ENCODE measurements at places on chromosomes 12 and 14.

DNA sequence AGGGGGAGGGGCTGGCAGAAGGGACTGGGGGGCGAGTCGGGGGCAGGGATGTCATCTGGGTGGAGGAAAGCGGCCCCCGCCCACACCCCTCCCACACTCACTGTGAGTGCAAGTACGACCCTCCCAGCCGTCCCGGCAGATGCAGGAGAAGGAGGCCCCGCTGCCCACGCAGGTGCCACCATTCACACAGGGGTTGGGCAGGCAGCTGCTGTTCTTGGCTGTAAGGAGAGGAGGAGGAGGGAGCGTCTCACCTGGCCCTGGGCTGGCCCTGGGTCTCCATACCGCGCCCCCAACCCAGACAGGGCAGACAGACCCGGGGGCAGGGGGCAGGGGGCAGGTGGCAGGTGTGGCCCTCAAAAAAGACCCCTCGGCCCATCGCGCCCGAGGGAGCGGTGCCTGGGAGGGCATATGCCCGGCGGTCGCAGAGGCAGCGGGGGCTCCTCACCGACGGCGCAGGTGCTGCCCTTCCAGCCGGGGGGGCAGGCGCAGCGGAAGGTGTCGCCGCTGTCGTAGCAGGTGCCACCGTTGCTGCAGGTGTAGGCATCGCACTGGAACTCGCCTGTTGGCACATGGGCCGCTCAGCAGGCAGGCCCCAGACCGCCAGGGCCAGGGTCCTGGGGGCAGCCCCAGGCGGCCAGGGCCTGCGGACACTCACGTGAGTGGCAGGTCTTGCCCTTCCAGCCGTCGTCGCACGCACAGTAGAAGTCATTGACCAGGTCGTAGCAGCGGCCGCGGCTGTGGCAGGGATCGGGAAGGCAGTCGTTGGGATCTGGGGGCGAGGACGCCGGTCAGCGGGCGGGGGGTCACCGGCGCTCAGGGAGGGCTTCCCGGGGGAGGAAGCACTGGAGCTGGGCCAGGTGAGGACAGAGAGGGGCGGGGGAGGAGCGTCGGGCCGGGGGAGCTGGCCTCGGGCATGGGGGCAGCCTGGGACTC lies 20.6 kb downstream of the JAG2 start:
- peak; percentile 5 for DNase-seq

GRCh38 chr14:65892315-65892714 lies 479.8 kb downstream of the FUT8 start:
- no peak for DNase-seq

GRCh38 chr12:87603727-87604126 lies 425.5 kb downstream of the C12orf50 start:
- no peak for DNase-seq

DNA sequence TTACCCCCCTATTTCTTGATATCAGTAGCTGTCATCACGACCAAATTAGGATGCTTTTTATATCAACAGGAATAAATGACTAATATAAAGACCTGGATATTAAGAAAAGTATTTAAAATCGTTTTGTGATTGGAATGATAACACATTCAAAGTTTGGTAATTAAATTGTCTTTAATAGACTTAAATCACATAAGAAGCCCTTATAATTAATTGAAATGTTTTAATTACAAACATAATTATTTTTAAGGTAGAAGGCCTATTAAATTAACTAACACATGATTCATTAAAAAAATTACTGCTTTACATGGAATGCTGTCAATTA lies 412.4 kb downstream of the FUT8 start:
- no peak for DNase-seq

- peak; percentile 26 for DNase-seq
Measured at GRCh38 chr12:110073049-110073831, 24.9 kb upstream of the C12orf76 start.

DNA sequence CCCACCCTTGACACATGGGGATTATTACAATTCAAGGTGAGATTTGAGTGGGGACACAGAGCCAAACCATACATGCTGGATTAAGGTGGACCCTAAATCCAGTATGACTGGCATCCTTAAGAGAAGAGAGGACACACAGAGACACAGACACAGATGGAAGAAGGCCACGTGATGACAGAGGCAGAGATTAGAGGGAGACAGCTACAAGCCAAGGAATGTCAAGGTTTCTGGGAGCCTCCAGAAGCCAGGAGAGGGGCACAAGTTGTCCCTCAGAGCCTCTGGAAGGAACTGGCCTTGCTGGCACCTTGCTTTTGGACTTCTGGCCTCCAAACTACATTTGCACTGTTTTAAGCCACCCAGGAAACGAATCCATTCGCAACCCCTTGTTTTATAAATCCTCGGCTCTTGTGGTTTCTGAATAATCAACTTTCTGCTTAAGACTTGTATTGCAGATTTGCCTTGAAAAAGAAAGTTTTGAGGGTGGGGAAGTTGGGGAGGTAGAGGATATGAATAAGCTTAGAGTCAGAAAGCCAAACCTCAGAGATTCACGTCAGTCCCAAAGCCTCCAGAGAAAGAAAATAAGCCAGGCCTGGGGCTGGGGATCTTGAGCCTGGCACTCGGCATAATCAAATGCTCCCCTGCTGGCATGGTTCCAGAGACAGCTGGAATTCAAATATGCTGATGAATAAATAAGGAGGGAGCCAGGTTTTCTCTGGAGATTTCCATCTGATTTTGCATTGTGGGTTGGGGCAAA lies 224.2 kb upstream of the PWP1 start:
- DNase-seq = no peak

DNA sequence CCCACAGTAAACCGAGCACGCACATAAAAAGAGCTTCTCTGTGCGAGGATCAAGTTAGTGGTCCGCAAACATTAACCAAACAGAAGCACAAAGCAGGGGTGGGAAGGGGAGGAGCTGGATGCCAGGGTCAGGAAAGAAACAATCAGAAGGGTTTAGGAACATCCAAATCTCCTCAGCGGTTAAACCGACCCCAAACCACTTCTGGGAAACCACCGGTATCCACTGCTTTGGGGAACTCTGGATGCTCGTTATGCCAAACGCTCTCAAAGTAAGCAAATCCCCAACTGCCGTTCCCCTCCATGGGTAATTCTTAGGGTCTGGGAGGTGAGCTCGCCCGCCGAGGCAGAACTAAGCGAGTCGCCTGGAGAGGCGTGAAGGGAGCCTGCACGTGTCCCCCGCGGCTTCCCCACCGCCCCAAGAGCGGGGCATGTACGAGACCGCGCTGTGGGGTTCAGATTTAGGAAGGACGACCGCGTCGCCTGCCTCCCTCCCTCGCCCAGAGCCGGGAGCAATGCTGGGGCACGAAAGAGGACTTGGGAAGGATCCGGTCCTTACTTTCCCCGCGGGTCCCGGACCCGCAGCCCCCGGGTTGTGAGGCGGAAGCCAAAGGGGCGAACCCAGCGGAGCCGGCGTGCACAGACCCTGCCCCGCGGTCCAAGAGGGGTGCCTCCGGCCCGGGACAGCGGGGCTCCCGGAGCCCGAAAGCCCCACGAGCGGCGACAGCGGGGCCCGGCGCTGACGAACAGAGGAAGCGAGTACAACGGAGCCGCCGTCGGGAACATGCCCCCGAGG lies 711 bp downstream of the SBNO1 start:
- peak; percentile 38 for DNase-seq

DNA sequence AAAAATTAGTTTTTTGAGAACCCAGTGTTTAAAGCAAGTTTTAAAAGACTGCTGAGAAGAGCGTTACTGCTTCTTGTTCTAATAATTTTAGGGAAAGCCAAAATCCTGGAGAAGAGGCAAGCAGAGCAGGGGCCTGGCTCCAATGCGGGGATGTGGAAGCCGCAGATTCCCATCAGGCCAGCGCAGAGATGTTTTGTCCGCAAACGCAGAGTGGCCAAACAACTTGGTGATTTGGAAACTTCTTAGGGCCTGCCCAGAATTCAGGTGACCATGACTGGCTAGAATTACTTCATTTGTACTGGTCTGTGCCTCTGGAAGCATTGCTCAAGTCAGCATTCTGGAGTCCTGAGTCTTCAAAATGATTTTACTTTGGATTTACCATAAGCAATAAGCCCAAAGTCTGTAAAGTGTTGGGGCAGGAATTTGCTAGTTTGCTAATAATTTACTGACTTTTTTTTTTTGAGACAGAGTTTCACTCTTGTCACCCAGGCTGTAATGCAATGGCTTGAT lies 208.4 kb downstream of the PPM1H start:
- no peak for DNase-seq

GRCh38 chr12:26473291-26473690 lies 277.9 kb downstream of the SSPN start:
- DNase-seq = no peak

DNA sequence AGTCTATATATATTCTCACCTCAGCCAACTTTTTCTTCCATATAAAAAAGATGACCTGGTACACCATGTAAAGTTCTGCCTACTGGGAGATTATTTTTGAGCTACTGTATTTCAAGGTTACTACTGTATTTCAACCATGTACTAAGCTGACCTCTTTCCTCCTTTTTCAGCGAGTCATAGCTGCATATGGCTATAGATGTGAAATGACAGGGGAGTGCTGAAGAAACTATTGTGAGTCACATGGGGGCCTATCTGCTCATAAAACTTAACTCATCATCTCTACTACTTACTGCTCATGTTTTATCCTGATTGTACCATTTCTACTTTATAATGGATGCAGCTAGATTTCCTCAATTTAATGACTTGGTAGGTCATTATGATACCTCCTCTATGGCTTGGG lies 571.4 kb upstream of the ATP2B1 start:
- DNase-seq = no peak

GRCh38 chr12:115261691-115262398 lies 577.9 kb upstream of the TBX3 start:
- no peak for DNase-seq

DNA sequence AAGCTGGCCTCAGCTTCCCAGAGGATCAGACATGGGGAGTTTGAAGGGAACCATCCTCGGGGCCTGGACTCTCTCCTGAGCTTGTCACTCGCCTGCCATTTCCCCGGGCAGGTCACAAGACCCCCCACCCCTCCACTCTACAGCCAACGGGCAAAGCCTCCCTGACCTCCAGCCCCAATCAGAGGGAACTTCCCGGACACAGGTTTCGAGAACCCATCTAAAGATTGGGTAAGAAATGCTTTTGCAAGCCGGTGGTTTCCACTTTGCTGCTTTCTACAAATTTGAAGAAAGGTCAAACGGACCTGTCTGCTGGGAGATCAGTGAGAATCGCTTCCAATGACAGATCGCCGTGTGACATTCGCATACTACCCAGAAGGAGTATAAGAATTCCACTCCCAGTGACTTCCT lies 89.6 kb downstream of the SCARB1 start:
- DNase-seq = no peak

GRCh38 chr14:52781629-52782028 lies 9.8 kb downstream of the GNPNAT1 start:
- DNase-seq = no peak

GRCh38 chr14:61269321-61270083 lies 11.6 kb downstream of the TMEM30B start:
- peak; percentile 73 for DNase-seq
